Heart left ventricle (tissue), 16 donors: ENCODE measurements at places on chromosomes 3 and 15.

GRCh38 chr3:162370141-162370540, 873.5 kb downstream of the OTOL1 start:
- DNase-seq: peak; percentile 15

DNA sequence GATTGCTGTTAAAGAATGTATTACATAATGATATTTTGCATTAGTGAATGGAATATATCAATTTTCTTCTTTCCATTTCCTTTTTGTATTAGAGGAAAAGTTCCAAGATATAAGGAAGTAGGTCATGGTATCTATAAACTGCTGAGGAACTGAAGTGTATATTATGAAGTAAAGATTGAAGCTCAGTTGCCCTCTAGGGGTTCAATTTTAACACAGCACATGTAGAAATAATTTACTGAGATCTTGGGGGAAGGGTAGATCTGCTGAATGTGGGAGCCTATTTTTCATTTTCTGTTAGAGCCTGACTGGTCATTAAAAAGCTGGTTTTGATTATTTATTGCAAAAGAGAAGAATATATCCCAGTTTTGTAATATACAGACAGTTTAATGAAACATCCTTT, 45.2 kb downstream of the CMC1 start:
- DNase-seq: no peak

DNA sequence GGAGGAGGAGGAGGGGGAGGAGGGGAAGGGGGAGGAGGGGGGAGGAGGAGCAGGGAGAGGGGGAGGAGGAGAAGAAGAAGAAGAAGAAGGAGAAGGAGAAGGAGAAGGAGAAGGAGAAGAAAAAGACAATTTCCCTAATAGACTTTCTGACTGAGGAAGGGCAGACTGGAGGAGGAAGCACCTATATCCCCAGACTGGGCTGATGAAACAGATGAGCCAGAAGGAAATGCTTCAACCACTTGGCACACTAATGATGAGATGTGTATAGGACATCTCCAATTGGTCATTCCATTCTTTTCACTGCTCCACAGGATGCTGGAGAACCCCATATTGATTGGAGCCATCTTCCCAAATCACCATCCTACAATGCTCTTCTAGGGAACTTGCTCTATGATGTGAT, 69.9 kb downstream of the LYZL4 start:
- DNase-seq: no peak

- DNase-seq: no peak
Measured at GRCh38 chr3:175287361-175287963, 428.3 kb downstream of the NAALADL2 start.

GRCh38 chr3:30502051-30502741, 104.2 kb upstream of the TGFBR2 start:
- no peak for DNase-seq

GRCh38 chr3:125646581-125646980, 51.3 kb upstream of the OSBPL11 start:
- DNase-seq: no peak
